ENCODE measurements at places on chromosomes 11 and 22. TPM values are rescaled to one million over a fixed set of nuclear protein-coding genes. Genes with fewer than 3 reads are reported as not detected.

GRCh38 chr11:114386545-114386944 lies 13.8 kb downstream of the C11orf71 start:
- DNase-seq: no peak

DNA sequence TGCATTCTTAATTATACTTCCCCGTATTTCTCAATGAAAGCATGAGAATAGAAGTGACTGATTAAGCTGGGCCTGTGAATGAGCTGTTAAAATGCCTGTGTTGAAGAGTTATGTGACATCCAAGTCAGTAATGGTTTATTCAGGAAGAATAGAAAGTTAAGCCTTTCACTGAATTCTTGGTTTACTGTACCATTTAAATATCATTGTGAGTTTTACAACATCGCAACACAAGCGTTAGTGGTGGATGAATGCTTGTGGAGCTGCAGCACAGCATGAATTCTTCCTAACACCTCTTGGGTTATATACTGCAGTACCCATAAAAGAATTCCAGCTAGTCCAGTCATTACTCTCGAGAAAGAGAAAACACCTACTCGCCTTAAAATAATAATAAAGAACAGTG lies 257.8 kb downstream of the JRKL start:
- no peak for DNase-seq

GRCh38 chr22:25148149-25148691 lies 51.4 kb upstream of the CRYBB3 start:
- no peak for DNase-seq

- no peak for DNase-seq
These were observed 40.7 kb downstream of the ARHGAP8 start for GRCh38 chr22:44793106-44793505.

- DNase-seq: no peak
These were observed 333.0 kb upstream of the NARS2 start for GRCh38 chr11:78907636-78908035.

GRCh38 chr11:126134461-126135155 lies 71.9 kb upstream of the CDON start:
- no peak for DNase-seq

- no peak for DNase-seq
These were observed 1.2 kb downstream of the DGCR2 start for GRCh38 chr22:19120829-19121630.

Gene RIBC2
- 0.41 TPM for total RNA-seq

Gene SCGB1C1
- not detected for total RNA-seq

Gene MS4A6E
- total RNA-seq: not detected

Gene ZNF214
- total RNA-seq: 15.9 TPM

Gene PRR5L
- total RNA-seq: 5.7 TPM

Gene SLC22A12
- total RNA-seq: not detected

Gene ANKK1
- not detected for total RNA-seq

Gene OSBPL5
- total RNA-seq: 28.9 TPM
